Activated naive CD4-positive, alpha-beta T cell treated with anti-CD3 and anti-CD28 coated beads, Interleukin-2, amount 50 U/mL, for 16 hours (primary cell): ENCODE measurements at places on chromosomes 1 and 21.

GRCh38 chr1:29579821-29580425 is 343.6 kb downstream of the PTPRU start:
- no peak for DNase-seq

GRCh38 chr1:103333141-103333540 is 192.4 kb upstream of the RNPC3 start:
- no peak for DNase-seq

GRCh38 chr21:42569732-42570301 is 56.2 kb downstream of the SLC37A1 start:
- no peak for DNase-seq

GRCh38 chr1:35557118-35557610 is at the start of gene KIAA0319L:
Gene KIAA0319L (minus strand): TSS chr1:35557403. CDS start chr1:35554491, 2,912 bp downstream.
- no peak for DNase-seq

DNA sequence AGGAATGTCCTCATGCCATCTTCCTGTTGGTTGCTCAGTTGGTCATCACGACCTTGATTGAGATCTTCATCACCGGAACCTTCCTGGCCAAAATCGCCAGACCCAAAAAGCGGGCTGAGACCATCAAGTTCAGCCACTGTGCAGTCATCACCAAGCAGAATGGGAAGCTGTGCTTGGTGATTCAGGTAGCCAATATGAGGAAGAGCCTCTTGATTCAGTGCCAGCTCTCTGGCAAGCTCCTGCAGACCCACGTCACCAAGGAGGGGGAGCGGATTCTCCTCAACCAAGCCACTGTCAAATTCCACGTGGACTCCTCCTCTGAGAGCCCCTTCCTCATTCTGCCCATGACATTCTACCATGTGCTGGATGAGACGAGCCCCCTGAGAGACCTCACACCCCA is 42.9 kb downstream of the KCNJ15 start:
- DNase-seq, result no peak
